ENCODE measurements at places on chromosomes 11 and 22. TPM values are rescaled to one million over a fixed set of nuclear protein-coding genes. Genes with fewer than 3 reads are reported as not detected.

Gene MUC15
- total RNA-seq, result not detected

Gene FGF4
- not detected for total RNA-seq

Gene KBTBD3
- 6.9 TPM for total RNA-seq

Gene DUSP8
- 1.2 TPM for total RNA-seq

Gene PRPF19
- total RNA-seq, result 47.5 TPM

Gene POLD4
- 47.6 TPM for total RNA-seq

Gene LIF
- 46.1 TPM for total RNA-seq
